ENCODE measurements at places on chromosomes 4 and X.

- ATAC-seq: no peak
Measured at GRCh38 chr4:40622913-40623312, 6.8 kb downstream of the RBM47 start.

GRCh38 chrX:102899940-102900916 lies 36.8 kb upstream of the RAB40AL start:
- ATAC-seq: peak; percentile 95

- ATAC-seq: no peak
Measured at GRCh38 chrX:1385253-1386223, 6.4 kb downstream of the SLC25A6 start.

DNA sequence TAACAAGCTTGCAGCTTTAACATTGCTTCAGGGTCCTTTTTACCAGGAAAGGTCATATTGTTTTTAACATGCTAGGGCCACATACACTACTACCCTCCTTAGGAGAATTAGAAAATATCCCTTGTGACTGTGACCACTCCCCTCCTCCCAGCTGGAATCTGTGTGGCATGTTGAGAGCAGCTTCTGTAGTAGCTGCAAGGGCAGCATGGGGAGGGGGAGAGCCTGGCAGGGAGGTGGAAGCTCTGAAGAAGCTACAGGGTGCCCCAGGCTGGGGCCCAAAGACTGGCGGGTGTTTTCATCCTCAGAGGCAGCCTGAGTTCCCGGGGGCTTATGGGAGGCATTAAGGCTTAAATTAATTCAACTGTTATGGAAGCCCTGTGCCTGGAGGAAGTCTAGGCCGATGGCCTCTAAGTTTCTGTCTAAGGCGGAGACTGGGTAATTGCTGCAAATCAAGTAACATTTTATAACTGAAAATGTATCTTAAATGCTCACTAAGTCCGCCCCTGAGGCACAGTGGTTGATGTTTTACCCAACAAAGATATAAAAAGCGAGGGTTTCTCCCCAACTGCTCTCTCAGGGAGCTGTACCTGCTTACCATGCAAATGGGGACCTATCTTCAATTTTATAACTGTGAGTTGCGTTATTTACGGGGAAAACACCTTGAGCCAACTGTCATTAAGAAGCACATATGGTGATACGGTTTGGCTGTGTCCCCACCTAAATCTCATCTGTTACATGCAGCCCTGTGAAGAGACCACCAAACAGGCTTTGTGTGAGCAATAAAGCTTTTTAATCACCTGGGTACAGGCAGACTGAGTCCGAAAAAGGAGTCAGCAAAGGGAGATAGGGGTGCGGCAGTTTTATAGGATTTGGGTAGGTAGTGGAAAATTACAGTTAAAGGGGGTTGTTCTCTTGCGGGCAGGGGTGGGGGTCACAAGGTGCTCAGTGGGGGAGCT lies 37.4 kb upstream of the STS start:
- peak; percentile 34 for ATAC-seq

- ATAC-seq: peak; percentile 93
Measured at GRCh38 chr4:8403173-8403753, 37.3 kb downstream of the ACOX3 start.

DNA sequence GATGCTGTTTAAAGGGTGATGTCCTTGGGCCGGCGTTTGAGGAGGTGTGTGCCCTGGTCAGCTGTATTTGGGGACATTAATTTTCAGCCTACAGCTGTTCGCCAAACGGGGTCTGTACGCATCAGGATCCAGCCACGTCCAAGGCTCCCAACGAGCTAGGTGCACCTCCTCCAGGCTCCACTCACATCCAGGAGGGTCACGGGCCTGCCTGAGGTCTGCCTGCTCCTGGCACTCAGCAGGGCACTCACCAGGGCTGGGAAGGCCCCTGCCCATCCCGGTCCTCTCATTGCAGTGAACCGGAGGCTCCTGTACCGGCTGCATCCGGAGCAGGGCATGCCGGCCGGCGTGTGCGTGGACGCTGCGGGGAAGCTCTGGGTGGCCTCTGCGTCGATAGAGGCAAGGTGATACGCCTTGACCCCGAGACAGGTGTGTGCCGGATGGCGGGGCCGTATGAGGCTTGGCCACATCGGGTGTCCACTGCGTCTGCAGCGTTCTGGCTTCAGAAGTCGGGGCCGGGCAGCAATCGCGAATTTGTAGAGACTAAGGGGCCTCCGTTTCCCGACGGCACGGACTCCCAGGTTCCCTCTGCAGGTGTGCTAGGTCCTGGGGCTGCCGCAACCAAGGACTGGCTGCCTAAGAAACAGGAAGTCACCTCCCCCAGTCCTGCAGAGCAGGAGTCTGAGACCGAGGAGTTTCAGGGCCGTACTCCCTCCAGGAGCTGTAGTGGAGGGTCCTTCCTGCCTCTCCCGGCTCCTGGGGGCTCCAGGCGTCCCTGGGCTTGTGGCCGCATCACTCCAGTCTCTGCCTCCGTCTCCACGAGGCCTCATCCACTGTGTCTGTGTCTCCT lies 27.5 kb upstream of the PLCXD1 start:
- ATAC-seq: no peak

GRCh38 chrX:100979881-100980607 lies 10.5 kb downstream of the ARL13A start:
- no peak for ATAC-seq

DNA sequence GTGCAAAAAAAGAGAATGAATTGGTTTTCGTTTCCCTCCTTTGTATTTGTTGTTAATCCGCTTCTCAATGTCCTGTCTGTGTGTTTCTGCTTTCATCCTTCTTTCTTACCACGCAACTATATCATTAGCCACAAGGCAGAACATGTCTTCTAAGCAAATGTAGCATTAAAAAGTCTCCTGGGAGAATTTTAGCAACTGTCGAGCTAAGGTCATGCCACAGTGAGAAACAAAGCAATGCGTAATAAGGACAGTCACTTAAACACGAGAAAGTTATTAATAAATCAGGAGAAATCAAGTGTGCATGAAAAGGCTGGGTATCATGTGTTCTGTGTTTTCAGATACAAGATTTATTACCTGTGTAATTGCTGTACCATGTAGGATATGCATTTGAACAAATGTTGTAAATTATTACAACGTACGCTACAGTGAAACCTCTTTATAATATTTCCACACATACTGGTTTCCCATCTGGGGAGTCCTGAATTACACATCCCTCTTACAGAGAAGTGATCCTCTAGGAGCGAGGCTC lies 890.8 kb downstream of the TRIML1 start:
- peak; percentile 92 for ATAC-seq

- ATAC-seq: no peak
Measured at GRCh38 chrX:106014119-106014775, 24.3 kb downstream of the SERPINA7 start.

- ATAC-seq: no peak
Measured at GRCh38 chrX:107205770-107206696, at the start of the genes DNAAF6 and NUP62CL. Gene DNAAF6, plus strand, starts transcription at chrX:107206611. Its CDS starts 6,265 bp downstream, at chrX:107212876. Gene NUP62CL, minus strand, starts transcription at chrX:107206433. Its CDS starts 31,287 bp downstream, at chrX:107175146.

GRCh38 chr4:14943749-14944148 lies 58.5 kb upstream of the CPEB2 start:
- ATAC-seq: no peak

GRCh38 chr4:8157944-8158709 lies 486 bp downstream of the ABLIM2 start:
- peak; percentile 14 for ATAC-seq

- peak; percentile 25 for ATAC-seq
Measured at GRCh38 chr4:7383266-7383665, 51.5 kb downstream of the PSAPL1 start.

DNA sequence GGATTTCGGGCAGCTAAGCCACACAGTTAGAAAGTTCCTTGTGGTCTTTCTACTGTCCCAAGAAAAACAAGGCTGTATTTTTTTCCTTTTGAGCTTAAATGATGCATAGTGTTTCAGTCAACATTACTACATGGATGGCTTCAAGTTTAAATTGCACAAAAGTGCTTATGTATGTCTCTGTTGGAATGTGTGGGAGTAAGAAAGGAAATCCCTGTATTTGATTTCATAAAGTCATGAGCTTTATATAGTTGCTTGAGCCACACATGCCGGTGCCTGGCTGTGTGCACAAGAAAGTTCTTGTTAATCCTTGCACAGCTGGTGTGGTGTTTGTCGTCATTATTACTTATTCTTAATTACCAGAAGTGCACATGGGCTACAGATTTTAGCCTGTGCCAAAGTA lies 262.2 kb downstream of the ARHGAP10 start:
- no peak for ATAC-seq

DNA sequence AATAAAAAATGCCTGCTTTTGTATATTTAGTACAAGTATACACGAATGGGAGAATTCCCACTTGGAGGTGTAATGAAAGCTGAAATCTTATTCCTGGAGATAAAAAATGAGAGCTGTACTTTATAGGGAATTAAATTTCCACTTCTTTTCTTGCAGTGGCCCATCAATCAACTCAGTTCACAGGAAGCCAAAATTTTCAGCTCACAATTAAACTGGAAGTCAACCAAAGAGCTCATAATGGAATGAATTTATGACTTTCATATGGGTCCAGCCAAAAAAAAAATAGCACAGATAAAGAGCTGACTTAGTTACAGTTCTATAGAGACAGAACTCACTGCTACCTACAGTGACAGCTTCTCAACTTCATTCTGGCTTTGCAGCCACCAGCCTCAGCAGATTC lies 115.2 kb upstream of the TBC1D9 start:
- ATAC-seq: no peak

DNA sequence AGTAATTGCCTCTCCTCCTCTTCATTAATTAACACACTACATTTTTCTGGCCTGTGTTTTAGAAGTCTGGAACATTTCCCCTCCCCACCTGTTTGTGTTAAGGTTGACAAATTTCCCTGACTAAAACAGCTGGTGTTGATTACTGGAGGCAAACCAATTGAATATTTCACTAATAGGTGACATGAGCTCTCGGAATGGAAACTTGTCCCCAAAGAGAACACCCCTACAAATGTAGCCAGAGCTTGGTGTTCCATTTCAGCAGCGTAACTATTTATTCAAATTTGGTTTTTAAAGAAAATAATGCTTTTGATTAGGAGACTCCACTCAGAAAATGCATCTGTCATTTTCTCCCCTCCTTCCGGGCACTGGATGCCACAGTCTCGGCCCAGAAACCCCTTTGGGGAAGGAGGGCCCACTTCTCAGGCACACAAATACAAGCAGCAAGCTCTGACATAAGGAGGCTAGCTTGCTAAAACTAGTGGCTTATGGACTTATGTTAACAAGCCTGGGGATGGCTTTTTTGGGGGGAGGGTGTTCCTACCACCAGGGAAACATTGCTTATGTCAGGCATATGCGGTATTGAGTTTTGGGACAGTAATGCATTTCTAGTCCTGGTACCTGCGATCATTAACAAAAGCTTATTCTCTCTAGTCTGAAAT lies 2.2 kb downstream of the RNF150 start:
- ATAC-seq: no peak

DNA sequence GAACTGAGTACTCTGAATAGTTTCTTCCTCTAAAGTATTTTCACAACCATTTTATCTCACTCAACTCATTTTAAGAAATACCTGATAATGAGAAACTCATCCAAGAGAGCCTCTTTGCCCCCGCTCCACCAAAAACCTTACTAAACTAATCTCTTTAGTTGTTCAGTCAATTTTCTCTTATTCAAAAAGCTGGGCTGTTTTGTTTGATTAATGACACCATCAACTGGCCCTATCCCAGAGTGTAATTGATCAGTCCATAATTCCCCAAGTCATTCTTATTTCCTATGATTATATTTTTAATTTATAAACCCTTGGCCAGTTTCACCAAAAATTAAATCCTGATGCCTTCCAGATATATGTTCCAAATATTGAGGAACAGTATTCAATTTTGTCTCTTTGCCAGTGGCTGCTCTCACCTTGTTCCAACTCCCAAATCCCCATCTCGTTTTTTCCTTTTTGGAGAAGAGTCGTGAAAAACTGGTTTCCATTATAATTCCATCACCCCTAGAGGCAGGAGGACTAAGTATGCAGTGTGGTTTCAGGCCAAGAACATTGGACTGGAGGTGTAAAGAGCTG lies 10.4 kb downstream of the LIMCH1 start:
- no peak for ATAC-seq

GRCh38 chr4:87540146-87541058 lies 11.2 kb upstream of the SPARCL1 start:
- no peak for ATAC-seq

- peak; percentile 59 for ATAC-seq
Measured at GRCh38 chr4:139902321-139903320, 237.0 kb downstream of the MGST2 start.

- ATAC-seq: no peak
Measured at GRCh38 chr4:106951891-106952290, 84.2 kb downstream of the DKK2 start.

DNA sequence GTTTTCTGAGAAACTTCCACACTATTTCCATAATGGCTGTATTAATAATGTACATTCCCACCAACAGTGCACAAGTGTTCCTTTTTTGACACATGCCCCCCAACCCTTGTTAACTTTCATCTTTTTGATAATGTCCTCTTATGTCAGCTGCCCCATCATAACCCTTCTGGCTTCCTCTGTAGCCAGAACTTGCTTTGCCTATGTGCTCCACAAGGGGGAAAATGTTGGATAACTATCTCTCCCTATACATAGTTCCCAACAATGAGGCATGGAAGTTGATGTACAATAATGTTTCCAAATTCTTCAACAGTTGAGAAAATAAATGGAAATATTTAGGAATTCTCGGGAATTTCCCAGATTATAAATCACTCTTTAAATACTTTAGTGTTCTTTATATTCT lies 142.9 kb downstream of the ASB9 start:
- no peak for ATAC-seq

DNA sequence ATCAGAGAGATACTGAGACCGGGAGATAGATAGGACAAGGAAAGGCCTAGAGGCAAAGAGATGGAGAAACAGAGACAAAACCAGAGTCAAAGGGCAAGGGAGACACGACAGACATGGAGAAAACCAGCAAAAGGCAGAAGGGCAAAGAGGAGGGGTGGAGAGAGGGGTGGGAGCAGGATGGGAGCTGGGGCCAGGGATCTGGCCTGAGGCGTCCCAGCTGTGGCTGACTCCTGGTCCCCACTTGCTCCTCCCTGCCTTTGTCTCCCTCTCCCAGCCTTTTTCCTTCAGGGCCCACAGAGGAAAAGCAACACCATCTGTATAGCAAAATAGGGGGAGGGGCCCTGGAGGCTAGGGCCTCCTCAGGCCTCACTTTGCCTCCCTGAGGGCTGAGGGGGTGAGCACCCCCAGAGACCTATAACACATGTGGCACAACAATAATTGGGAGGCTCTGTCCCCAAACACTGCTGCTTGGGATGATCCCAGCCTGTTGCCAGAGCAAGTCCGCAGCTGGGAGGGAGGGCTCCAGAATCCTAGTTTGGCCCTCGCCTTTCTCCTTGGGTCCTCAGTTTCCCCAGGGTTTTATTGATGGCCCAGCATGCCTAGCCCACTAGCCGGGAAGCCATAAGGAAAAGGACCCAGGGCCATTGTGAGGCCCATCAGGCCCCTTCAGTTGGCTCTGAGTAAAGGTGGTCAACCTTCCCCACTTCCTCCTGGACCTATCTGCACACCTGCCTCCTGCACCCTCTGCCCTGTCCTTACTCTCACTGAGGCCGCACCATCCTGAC lies 96.8 kb downstream of the PJA1 start:
- ATAC-seq: no peak

- no peak for ATAC-seq
Measured at GRCh38 chrX:136863826-136864225, 16.7 kb downstream of the RBMX start.

- no peak for ATAC-seq
Measured at GRCh38 chr4:95142932-95143331, 385.2 kb downstream of the BMPR1B start.

- no peak for ATAC-seq
Measured at GRCh38 chrX:23386726-23387125, 52.1 kb downstream of the PTCHD1 start.

- ATAC-seq: no peak
Measured at GRCh38 chr4:138405466-138405891, 163.3 kb upstream of the SLC7A11 start.
